Suppressor macrophage treated with lipopolysaccharide for 4 hours (primary cell): ENCODE measurements at places on chromosomes 3 and 15.

GRCh38 chr3:9792405-9793160 lies at the start of the genes ARPC4 and TADA3:
Gene ARPC4, plus strand, starts transcription at chr3:9793082. Its CDS starts 40 bp downstream, at chr3:9793122.
Gene TADA3, minus strand, starts transcription at chr3:9792473. Its CDS starts 1,007 bp downstream, at chr3:9791466.
- DNase-seq: peak; percentile 96

DNA sequence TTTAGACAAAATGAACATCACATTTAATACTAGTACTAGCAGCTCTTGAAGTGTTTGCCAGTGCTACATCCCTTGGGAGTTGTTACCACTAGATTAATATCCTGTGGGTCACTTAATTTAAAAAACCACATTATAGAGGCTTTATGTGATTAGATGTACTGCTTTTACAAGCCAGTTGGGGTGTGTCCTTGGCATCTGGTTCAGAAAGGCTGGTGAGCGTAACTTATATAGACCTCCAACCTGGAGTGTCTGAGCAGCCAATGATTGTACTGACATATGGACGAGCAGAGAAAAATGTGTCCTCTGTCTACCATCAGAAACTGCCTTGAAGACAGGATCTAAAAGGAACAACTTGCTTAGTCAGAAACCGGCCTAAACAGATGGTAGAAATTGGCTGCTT lies 306.2 kb upstream of the ATP11B start:
- no peak for DNase-seq

DNA sequence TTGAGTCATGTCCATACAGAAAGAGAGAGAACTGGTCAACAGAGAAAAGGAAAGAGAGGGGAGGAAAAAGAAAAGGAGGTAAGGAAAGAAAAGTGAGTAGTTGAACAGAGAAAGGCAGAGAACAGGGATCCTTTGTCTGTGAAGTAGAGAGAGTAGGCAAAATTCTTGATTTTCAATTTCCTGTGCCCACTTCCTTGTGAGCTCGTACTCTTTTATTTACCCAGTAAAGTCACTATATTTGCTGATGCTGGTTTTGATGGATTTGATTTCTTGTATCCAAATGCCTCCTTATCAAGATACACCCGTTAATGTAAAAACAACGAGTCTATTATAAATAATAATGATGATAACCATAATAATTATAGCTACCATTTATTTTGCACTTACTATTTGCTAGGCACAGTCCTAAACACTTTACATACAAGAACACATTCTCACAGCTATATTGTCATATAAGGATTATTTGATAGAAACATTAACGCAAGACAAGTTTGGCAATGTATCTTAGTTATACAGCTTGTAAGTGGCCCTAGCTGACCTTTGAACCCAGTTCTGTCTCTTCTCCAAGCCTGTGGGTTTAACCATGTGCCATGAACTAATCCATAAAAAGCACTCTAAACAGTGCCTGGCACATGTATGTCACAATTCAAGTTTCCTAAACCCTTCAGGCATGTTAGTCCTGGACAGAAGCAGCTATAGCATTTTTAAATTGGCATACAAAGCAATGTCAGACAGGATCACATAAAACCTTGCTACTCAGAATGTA lies 6.7 kb upstream of the P2RY1 start:
- no peak for DNase-seq

GRCh38 chr15:41703120-41703519 lies 42.9 kb downstream of the MGA start:
- no peak for DNase-seq

DNA sequence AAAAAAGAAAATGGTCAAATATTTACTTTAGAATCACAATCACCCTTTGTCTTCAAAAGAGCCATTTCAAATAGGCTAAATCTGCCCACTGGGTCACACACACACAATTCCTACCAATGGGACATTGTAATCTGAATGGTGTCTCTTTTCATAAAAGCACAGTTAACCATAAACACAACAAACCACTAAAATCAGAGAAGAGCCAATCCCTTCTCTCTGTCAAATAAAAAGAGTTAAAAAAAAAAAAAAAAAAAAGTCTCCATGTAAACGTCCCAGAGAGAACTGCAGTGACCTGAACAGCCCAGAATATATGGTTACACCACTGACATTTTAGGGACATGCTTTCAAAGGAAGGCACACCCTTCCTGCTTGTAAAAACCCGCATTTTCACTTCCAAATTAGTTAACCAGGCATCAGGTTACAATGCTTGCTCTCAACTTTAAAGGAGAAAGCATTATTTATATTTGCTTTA lies 63.7 kb downstream of the PRICKLE2 start:
- no peak for DNase-seq

GRCh38 chr3:187019542-187020072 lies 89.3 kb downstream of the ST6GAL1 start:
- DNase-seq: no peak
